Right forelimb (tissue), 1 donor: ENCODE measurements at places on chromosomes 4 and X.

DNA sequence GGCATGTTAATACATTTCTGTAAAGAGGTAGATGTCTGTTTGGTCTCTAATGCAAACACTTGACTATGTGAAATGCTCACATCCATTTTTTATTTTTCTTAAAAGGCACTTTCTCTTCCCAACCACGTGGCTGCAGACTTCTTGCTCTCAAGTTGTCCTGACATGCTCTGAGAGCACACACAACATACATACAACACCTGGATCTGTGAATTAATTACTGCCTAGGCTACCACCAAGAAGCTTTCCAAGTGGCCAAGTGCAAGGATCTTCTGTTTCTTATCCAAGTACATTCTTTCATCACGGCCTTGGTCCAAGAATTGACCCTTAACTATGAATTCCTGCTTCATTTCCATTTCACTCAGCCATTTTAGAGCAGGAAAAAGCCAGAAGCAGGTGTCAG lies 110.8 kb downstream of the SPRY1 start:
- DNase-seq: no peak

DNA sequence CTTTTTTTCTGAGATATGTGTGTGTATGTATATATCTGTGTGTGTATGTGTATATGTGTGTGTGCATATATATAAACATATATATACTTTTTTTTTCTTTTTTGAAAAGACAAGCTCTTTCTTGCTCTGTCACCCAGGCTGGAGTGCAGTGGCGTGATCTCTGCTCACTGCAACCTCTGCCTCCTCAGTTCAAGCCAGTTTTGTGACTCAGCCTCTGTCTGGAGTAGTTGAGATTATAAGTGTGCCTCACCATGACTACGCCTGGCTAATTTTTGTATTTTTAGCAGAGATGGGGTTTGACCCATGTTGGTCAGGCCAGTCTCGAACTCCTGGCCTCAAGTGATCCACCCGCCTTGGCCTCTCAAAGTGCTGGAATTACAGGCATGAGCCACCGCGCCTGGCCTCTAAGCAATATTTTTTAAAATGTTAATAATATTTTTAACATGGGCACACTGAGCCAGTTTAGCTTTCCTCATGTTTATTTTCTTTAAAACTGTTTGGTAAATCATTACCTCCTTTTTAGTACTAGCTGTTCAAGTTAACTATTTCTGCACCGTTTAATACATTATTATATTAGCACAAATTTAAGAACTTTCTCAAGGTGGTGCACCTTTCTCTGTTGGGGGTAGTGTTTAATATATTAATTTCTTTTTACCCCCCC lies 33.3 kb downstream of the BBS12 start:
- DNase-seq: no peak

GRCh38 chr4:149914119-149915115 lies 98.8 kb upstream of the IQCM start:
- peak; percentile 56 for DNase-seq

GRCh38 chr4:140097572-140097971 lies 56.4 kb downstream of the MAML3 start:
- DNase-seq: no peak

GRCh38 chr4:151905197-151905596 lies 144.4 kb upstream of the GATB start:
- no peak for DNase-seq

DNA sequence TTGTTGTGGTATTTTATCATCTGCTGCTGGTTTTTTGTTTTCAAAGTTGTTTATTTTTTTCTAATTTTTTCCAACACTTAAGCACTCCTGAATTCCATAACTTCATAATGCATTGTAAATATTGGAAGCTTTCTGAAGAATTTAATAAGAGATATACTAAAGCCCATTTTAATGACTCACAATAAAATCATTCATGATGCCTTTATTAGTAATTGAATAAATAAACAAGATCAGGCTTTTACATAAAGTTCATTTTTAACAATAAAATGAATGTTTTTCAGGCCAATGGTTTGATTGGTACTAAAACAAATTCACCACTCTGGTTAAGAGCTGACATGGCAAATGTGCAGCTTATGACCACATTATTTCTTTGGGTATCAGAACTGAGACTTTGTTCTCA lies 408.2 kb upstream of the SMIM31 start:
- no peak for DNase-seq

- no peak for DNase-seq
These were observed 112.3 kb downstream of the KLHL8 start for GRCh38 chr4:87108142-87108546.
